ENCODE measurements at places on chromosomes 2 and 18.

- DNase-seq, result peak; percentile 58
Measured at GRCh38 chr2:53740170-53740569, 27.4 kb upstream of the CHAC2 start.

- DNase-seq, result no peak
Measured at GRCh38 chr18:63326011-63326410, 6.4 kb upstream of the BCL2 start.

DNA sequence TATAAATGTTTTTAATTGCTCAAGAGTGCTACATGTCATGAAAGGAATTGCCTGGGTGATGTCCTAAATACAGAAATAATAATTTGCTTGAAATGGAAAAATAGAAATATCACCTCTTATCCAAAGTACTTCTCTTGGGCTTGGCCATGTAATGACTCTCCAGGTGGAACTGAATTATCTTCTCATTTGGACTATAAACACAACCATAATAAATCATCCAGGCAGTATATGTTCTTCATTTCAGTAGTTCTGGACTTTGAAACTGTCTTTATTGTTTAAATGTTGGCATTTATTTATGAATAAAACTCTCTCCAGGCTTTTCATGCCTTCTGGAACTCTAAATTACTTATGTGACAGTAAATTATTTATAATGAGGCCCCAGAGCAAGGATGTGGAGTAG is 40.5 kb downstream of the OXER1 start:
- DNase-seq, result no peak

DNA sequence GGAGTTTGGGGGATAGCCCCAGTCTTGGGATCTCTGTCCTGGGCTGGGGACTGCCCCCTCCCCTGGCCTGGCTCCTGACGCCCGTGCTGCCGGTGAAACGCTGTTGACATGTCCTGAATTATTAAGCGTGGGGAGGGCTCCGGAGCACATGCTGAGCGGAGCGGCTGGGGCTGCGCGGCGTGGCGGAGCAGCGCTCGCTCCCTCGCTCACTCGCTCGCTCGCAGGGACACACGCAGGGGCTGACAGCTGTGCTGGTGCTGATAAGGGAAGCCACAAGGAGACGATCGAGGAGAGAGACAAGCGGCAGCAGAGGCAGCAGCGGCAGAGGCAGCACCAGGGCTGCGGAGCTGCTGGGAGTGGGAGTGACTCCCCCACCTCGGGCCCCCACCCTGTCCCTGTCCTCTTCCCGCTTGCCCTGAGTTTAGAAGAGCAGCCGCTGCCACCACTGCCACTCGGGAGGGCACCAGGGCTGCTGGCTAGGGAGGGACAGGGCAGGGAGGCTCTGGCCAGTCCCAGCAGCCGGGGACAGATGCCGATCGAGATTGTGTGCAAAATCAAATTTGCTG is at the start of gene ASIC4:
Gene ASIC4 (plus strand): TSS at position 287 of the 566 bp plus-strand sequence. CDS start 243 bp downstream, at position 530.
- no peak for DNase-seq

DNA sequence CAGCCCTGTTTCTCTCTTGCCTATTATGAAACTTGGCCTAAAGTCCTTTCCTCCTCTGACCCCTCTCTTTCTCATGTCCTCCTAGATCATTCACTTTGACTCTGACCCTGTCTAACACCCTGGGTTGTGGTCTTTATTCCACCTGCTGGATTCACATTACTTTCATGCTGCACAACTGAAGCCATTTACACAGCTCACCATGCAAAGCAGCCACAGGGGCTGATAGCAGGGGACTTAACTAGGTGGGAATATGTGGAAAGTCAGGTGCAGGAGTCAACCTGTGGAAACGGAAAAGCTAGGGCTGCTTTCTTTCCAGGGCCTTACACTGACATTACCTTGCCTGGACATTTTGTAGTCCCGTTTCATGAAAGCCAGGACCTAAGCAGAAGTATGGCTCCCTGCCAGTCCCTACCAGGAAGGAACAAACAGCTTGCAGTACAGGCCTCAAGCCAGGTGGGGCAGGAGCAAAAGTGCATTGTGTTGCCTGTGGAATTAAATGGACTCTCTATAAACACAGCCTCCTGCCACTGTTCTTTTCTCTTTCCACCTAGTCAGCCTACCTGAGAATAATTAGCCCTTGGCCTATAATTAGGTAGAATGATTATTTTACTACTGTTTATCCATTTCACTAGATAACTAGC is 11.8 kb downstream of the MAPRE3 start:
- DNase-seq, result peak; percentile 36
